ENCODE measurements at places on chromosomes 6 and 20.

DNA sequence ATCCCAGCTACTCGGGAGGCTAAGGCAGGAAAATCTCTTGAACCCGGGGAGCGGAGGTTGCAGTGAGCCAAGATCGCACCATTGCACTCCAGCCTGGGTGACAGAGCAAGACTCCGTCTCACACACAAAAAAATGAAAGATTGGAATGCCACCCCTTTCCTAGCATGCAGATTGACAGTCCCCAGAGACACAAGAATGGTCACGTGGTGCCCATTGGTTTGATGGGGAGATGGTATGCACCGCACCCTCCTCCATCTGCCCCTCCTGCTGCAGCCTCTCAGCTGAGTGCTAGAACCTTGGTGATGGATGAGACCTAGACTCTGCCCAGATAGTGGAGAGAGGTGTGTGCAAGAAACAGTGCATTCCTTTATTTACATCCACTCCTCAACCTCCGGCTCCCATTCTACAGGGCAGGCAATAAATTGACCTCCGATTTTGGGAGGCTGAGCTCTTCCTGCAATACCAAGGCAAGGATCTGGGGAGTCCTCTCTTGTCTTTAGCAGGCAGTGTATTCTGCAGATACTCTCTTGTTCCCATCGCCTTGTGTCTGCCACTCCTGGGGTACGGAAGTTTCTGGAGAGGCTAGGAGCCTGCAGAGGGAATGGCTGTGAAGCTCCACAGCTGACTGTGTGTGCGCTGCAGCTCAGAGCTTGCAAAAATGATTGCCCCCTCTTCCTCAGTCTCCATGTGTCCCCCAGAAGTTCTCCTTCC is 1.1 kb upstream of the RNF24 start:
- no peak for DNase-seq

GRCh38 chr6:119986934-119987549 is 637.5 kb upstream of the MAN1A1 start:
- DNase-seq = no peak

- no peak for DNase-seq
These were observed 32.6 kb upstream of the CSNK2A1 start for GRCh38 chr20:576156-576555.

DNA sequence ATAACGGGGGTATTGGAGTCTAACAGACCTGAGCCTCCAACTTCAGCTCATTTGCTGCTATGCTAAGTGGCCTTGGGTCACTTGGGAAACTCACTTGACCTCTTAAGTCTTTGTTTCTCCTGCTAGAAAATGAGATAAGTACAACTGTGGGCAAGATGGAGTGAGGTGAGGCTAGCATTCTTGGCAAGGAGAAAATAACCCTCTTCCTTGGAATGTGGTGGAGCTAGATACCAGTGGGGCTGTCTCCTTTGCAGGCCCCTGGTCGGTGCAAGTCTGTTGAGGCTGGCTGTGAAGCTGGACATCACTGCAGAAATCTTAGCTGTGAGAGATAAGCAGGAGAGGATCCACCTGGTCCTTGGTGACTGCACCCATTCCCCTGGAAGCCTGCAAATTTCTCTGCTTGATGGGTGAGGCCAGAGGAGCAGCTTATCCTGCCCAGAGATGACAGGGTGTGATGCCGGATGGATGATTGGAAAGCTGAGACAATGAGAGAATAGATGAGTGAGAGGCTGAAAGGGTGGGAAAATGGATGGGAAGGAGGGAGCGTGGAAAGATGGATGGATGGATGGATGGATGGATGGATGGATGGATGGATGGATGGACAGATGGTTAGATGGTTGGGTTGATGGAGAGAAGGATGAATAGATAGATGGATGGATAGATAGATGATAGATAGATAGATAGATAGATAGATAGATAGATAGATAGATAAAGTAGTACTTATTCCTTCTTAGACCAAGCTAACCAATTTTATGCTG is 4.4 kb downstream of the BPIFA1 start:
- DNase-seq = no peak

GRCh38 chr6:3301506-3301905 is 42.8 kb downstream of the PSMG4 start:
- no peak for DNase-seq

DNA sequence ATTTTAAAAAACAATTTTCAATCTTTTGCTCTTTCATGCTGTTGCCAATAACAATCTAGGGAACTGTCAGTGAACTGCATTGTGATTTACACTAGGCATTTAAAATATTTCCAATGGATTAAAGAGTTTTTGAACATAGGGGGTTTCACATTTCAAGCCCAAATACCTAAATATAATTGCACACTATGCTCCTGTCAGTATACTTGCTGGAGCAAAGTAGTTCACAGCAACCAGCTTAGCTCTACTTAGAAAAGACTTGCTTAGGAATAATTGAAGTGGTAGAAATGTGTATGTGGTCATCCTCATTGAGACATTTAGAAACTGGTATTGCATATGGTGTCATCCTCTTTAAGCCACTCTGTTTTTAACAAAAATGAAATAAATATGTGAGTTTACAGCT is 41.7 kb upstream of the REV3L start:
- DNase-seq = no peak

DNA sequence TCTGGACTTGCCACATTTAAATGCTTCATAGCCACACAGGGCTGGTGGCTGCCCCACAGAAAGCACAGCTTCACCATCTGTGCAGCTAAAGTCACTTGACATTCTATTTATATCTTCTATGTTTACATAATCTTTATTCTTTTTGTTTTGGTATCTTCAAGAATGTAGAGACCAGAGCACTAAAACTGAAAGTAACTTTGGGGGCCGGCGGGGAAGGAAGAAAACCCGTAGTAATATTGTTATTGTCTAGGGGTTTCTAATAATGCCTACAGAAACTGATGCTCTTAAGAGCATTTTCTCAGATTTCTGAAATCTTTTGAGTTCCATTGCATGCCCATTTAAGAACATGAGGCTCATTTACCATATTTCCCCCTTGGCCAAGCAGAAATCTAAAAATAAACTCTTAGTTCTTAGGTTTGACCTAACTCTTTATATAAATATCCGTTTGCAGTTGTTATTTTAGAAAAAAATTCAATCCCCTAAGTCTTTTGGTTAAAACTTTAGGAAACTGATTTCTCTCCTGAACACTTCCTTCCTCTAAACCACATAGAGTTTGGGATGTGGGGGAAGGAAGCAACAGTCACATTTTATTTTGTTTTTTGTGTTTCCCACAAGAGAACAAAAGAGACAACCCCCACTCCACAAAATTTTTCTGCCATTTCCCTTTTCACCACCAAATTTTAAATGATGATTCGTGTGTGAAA is 207.6 kb downstream of the OGFRL1 start:
- DNase-seq = no peak

DNA sequence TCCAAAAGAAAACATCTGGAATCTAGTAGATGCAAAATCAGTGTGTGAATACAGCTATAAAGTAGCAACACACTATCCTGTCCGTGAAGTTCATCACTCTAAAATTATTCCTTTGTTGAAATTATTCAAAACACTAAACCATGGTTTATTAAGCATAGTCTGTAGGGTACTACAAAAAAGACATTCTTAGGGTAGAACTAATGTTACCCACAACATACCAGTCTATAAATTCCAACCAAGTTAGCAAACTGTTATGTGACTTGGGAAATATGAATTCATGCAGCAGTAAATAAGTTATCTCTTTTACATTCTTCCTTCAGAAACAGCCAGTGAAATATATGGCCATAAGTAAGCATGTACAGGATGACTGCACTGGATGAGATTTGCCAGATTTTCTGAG is 580.3 kb upstream of the ADGRB3 start:
- no peak for DNase-seq

- no peak for DNase-seq
These were observed 68.2 kb downstream of the TBX18 start for GRCh38 chr6:84696166-84696565.

DNA sequence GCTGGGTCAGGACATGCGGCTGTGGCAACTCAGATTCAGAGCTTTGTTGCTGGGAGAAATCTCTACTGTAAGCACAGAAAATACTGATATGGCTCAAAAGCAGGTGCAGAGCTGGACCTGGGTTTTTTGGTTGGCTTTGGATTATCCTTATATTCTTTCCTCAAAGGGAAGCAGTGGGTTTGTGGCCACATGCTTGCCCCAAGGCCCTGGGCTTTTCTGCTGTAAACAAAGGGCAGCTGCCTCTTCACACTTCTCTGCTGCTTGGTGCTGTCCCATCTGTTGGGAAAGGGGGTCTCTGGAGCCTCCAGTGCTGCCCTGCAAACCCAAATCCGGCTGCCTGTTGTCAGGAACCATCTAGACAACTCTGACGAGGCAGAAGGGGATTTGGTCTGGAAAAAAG is 52.4 kb downstream of the ANKRD6 start:
- DNase-seq = no peak

Data from stimulated activated CD8-positive, alpha-beta memory T cell treated with anti-CD3 and anti-CD28 coated beads, Interleukin-4, amount 100 ng/mL, for 4 hours (primary cell).